Astrocyte (in vitro differentiated cells and primary cell): ENCODE measurements at places on chromosomes 1 and 21.

DNA sequence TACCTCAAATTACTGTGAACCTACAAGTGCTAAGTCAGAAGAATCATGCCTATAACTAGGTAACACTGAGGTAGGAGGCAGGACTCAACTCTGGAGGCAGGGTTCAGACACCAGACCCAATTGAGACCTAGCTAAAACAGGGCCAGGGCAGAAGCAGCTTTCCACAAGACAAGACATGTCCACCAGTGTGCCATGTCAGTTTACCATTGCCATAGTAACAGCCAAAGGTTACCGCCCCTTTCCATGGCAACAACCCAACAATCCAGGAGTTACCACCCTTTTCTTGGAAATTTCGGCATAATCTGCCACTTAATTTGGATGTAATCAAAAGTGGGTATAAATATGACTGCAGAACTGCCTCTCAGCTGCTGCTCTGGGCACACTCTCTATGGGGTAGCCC lies 432.3 kb downstream of the DPYD start:
- H3K4me3 ChIP-seq = no peak overlapping the region
- no peaks in the 10 kb centered on the region for H3K36me3 ChIP-seq
- DNase-seq = no peak
- no peaks in the 10 kb centered on the region for H3K4me1 ChIP-seq
- no peak overlapping the region for H3K27ac ChIP-seq
- H3K27me3 ChIP-seq = no peaks in the 10 kb centered on the region

- no peak overlapping the region for H3K27ac ChIP-seq
- H3K27me3 ChIP-seq = no peaks in the 10 kb centered on the region
- no peak overlapping the region for H3K4me3 ChIP-seq
- H3K36me3 ChIP-seq = no peaks in the 10 kb centered on the region
- peaks cover 6% of the 10 kb centered on the region for H3K4me1 ChIP-seq
Measured at GRCh38 chr1:108881369-108881768, 4.6 kb downstream of the GPSM2 start.

DNA sequence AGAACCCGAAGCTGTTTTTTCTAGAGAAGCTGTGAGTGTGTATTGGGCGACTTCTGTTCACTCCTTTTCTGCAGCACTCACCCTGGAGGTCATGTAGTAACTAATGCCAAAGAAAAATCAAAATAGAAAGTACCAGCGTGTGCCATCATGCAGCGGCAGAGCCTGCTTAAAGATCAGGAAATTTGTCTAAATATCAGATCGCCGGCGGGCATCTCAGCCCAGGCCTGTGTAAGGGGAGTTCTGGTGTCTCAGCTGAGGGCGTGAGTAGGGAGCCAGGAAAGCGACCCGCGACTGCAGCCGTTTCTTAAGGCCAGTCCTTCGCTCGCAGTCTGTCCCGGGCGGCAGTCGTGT lies 768 bp downstream of the EDARADD start:
- peak overlapping the region; percentile 58 for H3K4me3 ChIP-seq
- no peak for DNase-seq
- H3K36me3 ChIP-seq = no peaks in the 10 kb centered on the region
- peaks cover 7% of the 10 kb centered on the region for H3K4me1 ChIP-seq
- H3K27ac ChIP-seq = no peak overlapping the region

DNA sequence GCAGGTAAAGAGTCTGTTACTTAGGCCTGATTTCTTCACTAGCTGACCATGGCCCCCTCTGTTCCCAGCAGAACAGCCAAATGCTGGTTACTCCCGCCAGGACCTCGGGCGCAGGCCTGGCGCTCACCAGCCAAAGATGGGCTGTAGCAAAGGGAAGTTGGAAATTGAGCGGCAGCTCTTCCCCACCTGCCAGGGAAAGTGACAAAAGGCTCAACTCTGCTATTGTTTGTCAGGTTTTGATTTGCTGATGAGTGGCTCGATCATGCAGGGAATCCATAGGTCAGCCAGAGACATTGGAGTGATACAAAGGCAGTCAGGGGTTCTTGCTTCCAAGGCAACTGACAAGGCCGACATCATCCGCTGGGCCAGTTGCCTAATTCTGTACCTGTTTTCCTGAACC lies 120.1 kb downstream of the ASTN1 start:
- no peaks in the 10 kb centered on the region for H3K27me3 ChIP-seq
- no peaks in the 10 kb centered on the region for H3K4me1 ChIP-seq
- no peak overlapping the region for H3K27ac ChIP-seq
- no peaks in the 10 kb centered on the region for H3K36me3 ChIP-seq
- no peak overlapping the region for H3K4me3 ChIP-seq

- H3K27me3 ChIP-seq = peaks cover 6% of the 10 kb centered on the region
- no peaks in the 10 kb centered on the region for H3K4me1 ChIP-seq
- no peak overlapping the region for H3K27ac ChIP-seq
- no peak overlapping the region for H3K4me3 ChIP-seq
- DNase-seq = no peak
Measured at GRCh38 chr1:206798384-206798996, 26.2 kb upstream of the IL10 start.

GRCh38 chr1:9770298-9770697 lies 53.5 kb downstream of the CLSTN1 start:
- no peak for DNase-seq
- no peak overlapping the region for H3K4me3 ChIP-seq
- H3K27me3 ChIP-seq = no peaks in the 10 kb centered on the region
- H3K4me1 ChIP-seq = peaks cover 12% of the 10 kb centered on the region
- H3K36me3 ChIP-seq = no peaks in the 10 kb centered on the region

GRCh38 chr1:223738465-223739365 lies 26.4 kb downstream of the CAPN2 start:
- peak overlapping the region; percentile 13 for H3K27ac ChIP-seq
